ENCODE measurements at places on chromosomes 5 and 9.

- no peak for DNase-seq
These were observed 21.4 kb downstream of the IPPK start for GRCh38 chr9:92648474-92648971.

DNA sequence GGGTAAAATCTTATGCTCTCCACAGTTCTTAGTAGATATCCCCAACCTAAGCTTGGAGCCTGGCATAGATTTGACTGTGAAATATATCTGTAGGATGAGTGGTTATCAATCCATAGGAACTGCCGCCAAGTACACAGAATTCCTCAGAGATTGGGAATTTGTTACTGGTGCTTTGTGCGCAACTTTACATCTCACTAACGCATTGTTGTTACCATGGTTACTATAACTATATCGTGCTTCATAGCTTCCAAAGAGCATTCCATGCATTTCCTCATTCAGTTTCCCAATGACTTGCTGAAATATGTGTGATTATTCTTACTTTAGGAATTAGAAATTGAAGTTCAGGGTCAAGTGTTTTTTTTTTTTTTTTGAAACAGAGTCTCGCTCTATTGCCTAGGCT is 9.5 kb upstream of the GGTA1 start:
- DNase-seq, result no peak

DNA sequence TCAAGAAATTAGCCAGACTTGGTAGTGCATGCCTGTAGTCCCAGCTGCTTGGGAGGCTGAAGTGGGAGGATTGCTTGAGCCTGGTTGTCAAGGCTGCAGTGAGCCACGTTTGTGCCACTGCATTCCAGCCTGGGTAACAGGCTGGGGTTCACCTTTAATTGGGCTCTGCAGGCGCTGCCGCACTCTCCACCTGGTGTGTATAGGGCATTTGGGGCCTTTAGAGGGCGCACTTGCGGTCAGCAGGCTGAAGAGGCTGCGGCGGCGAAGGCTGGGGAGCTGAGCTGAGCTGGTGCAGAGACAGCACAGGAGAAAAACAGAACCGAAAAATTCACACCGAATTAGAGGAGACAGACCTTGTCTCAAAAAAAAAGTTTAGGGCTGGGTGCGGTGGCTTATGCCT is 31.2 kb downstream of the CDK7 start:
- no peak for DNase-seq

- no peak for DNase-seq
These were observed 479.4 kb upstream of the MPDZ start for GRCh38 chr9:13758936-13759335.

Measured in activated T-cell treated with anti-CD3 and anti-CD28 coated beads, Interleukin-2, amount 50 U/mL, for 48 hours (primary cell).